ENCODE measurements at places on chromosomes 12 and 14. TPM values are rescaled to one million over a fixed set of nuclear protein-coding genes. Genes with fewer than 3 reads are reported as not detected.
A peak's percentile ranks its signal among the peaks of the same experiment; 100 is the strongest.

The ISM2 gene
- total RNA-seq, result not detected

The SLC7A8 gene
- 1.0 TPM for total RNA-seq

DNA sequence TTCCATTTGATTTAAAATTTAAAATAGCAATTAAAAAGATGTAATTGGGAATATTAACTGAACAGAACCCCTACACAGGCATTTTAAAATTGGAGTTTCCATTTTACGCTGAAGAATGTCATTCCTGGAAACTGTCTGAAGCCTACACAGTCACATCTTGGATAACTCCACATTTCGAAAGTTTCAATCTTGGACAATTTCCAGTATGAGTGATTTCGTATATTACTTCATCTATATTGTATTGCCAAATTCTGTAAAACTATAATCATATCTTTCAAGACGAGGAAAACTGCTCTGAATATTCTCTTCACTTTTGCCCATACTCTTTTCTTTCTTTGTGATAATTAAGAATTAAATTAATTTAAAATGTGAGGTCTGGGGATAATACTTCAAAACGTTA is 194.2 kb upstream of the ABCD2 start:
- no peak overlapping the region for H3K27ac ChIP-seq
- H3K4me3 ChIP-seq, result no peak overlapping the region
- DNase-seq, result no peak
- H3K27me3 ChIP-seq, result no peaks in the 10 kb centered on the region

DNA sequence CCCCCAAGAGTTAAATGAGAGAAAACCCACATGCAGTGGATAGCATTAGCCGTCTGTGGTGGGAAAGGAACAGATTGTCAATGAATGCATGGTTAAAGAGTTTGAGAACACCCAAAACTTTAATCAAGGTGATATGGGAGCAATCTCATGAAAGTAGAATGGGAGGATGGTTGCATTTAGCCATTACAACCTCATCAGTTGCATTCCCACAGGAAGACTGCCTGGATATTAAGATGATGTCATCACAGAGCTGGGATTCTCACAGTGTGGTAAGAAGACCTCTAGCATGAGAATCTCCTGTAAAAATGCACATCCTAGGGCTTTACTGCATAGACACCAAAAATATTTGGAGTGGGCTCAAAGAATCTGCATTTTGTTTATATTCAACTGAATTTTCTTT is 284.9 kb downstream of the RGS6 start:
- no peak overlapping the region for H3K27ac ChIP-seq
- no peak overlapping the region for H3K4me3 ChIP-seq
- no peaks in the 10 kb centered on the region for H3K27me3 ChIP-seq
- H3K36me3 ChIP-seq, result no peaks in the 10 kb centered on the region

GRCh38 chr12:100579844-100580243 is 6.4 kb downstream of the GAS2L3 start:
- no peak overlapping the region for H3K4me3 ChIP-seq
- no peaks in the 10 kb centered on the region for H3K4me1 ChIP-seq
- no peaks in the 10 kb centered on the region for H3K27me3 ChIP-seq
- H3K27ac ChIP-seq, result no peak overlapping the region

DNA sequence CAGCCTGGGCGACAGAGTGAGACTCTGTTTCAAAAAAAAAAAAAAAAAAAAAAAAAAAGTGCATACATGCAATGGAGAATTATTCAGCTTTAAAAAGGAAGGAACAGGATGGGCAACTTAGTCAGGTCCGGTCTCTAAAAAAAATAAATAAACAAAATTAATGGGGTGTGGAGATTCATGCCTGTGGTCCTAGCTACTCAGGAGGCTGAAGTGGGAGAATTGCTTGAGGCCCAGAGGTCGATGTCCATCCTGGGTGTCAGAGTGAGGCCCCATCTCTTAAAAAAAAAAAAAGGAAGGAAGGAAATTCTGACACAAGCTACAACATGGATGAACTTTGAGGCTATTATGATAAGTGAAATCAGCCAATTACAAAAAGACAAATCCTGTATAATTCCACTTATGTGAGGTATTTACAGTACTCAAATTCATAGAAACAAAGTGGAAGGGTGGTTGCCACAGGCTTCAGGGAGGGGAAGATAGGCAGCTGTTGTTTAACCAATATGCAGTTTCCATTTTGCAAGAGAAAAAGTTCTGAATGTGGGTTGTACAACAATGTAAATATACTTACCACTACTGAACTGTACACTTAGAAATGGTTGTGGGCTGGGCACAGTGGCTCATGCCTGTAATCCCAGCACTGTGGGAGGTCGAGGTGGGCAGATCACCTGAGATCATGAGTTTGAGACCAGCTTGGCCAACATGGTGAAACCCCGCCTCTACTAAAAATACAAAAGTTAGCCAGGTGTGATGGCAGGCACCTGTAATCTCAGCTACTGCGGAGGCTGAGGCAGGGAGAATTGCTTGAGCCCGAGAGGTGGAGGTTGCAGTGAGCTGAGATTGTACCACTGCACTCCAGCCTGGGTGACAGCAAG is 12.3 kb upstream of the APOF start:
- no peaks in the 10 kb centered on the region for H3K27me3 ChIP-seq
- H3K4me1 ChIP-seq, result peaks cover 7% of the 10 kb centered on the region
- no peak overlapping the region for H3K4me3 ChIP-seq
- peak overlapping the region; percentile 42 for H3K27ac ChIP-seq

The TEX52 gene
- not detected for total RNA-seq

- H3K27ac ChIP-seq, result no peak overlapping the region
- no peak overlapping the region for H3K4me3 ChIP-seq
- no peak for DNase-seq
- no peaks in the 10 kb centered on the region for H3K4me1 ChIP-seq
- H3K36me3 ChIP-seq, result no peaks in the 10 kb centered on the region
- peaks cover 2% of the 10 kb centered on the region for H3K27me3 ChIP-seq
Measured at GRCh38 chr14:21989090-21989489, 315.5 kb upstream of the OR4E1 start.

Data from natural killer cell (primary cell).